ENCODE measurements at places on chromosomes 12 and 14. TPM values are rescaled to one million over a fixed set of nuclear protein-coding genes. Genes with fewer than 3 reads are reported as not detected.

The POTEG gene
- not detected for total RNA-seq

The LRTM2 gene
- not detected for total RNA-seq

The NFKBIA gene
- total RNA-seq = 180 TPM

The CCDC198 gene
- not detected for total RNA-seq

The RTL1 gene
- total RNA-seq = not detected

The OTUB2 gene
- 3.5 TPM for total RNA-seq

The IL31 gene
- not detected for total RNA-seq

The NDUFA12 gene
- total RNA-seq = 124 TPM

The GARIN6 gene
- not detected for total RNA-seq

The RNASE7 gene
- not detected for total RNA-seq

The ADCY4 gene
- total RNA-seq = 20.7 TPM

The KLRG1 gene
- total RNA-seq = 3.0 TPM

The FAM222A gene
- 4.4 TPM for total RNA-seq

The PTPN6 gene
- 37.4 TPM for total RNA-seq

The OR6C65 gene
- not detected for total RNA-seq

The KRT83 gene
- not detected for total RNA-seq
